ENCODE measurements at places on chromosomes 6 and 20. TPM values are rescaled to one million over a fixed set of nuclear protein-coding genes. Genes with fewer than 3 reads are reported as not detected.

The C4A gene
- 1.6 TPM for total RNA-seq

The QRSL1 gene
- 16.2 TPM for total RNA-seq

The SLC13A3 gene
- total RNA-seq: not detected

The NDUFAF4 gene
- 66.7 TPM for total RNA-seq

The TPBG gene
- 17.7 TPM for total RNA-seq

The DUSP22 gene
- 29.5 TPM for total RNA-seq

The IL17A gene
- not detected for total RNA-seq

The TRIM31 gene
- total RNA-seq: not detected

The SNAI1 gene
- 0.62 TPM for total RNA-seq

GRCh38 chr20:4936392-4936850 is 64.9 kb downstream of the SLC23A2 start:
- no peak for DNase-seq

DNA sequence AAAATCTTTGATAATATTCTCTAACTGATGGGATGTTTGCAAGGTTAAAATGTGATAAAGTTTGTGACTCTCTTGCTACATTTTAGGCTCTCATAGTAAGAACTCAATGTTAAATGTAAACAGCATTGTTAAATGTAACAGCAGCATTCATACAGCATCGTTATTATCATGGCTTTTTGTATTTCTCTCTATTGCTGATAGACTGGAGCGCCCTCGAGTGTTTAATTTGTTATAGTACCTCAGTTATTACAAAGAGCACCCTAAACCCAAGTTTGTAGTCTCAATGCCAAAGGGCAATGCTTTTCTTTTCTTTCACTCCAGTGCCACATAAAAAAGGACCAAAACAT is 14.9 kb upstream of the TTPAL start:
- DNase-seq: peak; percentile 51

- DNase-seq: no peak
These were observed 549.8 kb downstream of the PRKN start for GRCh38 chr6:162177746-162178145.

DNA sequence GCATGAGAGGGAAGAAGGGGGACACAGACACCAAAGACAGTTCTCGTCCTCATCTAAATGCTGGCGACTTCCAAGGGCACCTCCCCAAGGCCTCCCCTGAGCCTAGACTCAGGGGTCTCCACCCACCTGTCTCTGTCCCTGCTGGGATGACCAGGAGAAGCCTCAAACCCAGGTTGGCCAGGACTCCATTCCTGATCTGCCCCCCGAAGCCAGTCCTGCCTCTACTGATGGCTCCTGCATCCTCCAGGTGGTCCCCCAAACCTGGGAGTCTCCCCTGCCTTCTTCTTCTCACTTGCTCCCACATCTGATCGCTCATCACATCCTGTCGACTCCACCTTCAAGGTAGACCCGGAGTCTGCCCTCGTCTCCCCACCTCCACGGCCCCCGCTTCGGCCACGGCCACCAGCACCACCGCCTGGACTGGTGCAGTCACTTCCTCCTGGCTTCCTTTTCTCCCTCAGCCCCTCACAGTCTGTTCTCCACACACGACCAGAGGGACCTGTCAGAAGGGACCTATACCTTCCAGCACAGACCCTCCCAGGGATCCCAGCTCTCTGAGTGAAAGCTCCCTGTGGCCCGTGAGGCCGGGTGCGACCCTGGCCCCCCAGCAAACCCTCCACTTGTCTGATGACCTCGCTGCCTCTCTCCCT is 92.1 kb downstream of the CEBPB start:
- DNase-seq: no peak

- no peak for DNase-seq
These were observed 300.6 kb upstream of the ECI2 start for GRCh38 chr6:4435981-4436445.

GRCh38 chr20:4134355-4134834 is 119.0 kb upstream of the RNF24 start:
- DNase-seq: no peak

DNA sequence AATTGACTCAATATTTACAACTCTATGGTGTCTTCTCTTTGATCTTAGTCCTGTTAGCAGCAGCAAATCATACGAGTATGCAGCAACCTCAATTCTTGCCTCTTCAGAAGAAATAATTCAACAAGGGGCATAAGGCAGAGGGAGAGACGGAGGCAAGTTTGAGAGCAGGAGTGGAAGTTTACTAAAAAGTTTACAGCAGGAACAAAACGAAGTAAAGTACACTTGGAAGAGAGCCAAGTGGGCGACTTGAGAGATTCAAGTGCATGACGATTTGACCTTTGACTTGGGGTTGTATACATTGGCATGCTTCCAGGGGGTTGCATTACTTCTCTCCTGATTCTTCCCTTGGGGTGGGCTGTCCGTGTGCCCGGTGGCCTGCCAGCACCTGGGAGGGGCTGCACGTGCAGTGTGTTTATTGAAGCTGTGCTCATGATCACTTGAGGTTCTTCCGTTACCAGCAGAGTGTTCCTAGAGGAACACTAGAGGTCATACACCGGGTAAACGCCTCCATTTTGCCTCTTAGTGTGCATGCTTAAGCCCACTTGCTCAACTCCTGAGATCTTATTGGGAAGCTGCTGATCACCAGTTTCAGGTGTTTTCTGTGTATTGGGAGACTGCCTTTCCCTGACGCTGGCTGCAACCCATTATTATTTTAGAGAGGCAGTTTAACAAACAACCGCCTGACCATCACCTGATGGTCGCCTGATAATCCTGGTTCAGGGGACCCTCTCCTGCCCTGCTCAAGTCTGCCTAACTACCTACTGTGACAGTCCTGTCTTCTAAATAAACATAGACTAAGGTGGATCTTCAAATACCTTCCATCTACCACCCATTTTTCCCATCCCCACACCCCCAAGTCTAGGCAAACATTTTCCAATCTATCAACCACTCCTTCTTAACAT is 172.4 kb upstream of the MYLIP start:
- no peak for DNase-seq

DNA sequence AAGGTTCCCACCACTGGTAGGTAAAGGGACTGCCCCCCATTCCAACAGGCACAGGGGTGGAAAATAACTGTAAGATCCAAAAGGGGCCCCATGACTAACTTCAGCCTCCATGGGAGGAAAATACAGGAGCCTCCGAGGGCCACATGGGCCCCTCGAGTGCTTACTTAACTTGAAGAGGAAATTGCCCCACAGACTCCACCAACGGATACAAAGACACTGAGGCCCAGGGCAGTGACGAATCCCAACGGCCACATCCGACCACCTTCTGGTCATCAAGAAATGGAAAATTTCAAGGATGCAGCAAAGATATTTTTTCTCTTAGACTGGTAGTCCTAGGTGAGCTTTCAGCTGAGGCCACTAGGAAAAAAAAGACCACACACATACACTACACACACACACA is 116.0 kb upstream of the MRPS10 start:
- no peak for DNase-seq

DNA sequence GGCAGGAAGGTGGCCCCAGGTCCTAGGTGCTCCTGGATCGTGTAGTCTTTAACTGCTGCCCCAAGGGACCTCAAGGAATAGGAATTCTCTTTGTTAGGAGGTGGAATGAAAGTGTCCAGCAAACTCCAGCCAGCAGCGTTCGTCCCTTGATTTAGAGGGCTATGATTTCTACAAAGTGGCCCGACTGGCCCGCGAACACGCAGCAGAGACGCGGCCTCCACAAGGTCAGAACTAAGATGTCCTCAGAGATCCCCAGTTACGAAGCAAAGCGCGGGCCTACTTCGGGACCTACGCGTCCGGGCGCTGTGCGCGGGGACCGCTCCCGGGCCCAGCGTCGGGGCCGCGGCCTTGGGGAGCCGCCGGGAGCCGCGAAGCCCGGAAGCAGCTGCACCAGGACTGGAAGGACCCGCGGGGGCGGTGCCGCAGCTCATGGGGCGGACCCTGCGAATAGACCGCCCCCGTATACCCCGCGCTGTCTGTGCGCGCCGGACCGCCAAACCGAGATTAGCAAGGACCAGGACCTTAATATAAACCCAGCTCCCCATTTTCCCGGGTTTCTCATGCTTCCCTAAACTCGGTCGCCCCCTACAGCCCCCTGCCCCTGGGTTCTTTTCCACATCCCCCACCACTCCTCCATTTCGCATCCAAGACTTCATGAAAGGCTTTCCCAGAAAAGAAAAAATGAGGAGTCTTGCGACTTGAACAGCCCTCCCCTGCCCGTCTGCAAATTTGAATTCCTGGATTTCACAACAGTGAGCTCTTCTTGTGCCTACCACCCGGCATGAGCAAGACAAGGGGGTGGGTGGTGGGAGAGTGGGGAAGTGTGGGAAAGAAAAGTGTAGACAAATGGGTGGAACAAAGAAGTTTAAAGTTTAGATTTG is at the start of gene C6orf47:
C6orf47 (minus strand) TSS at position 398 of the 881 bp plus-strand sequence. CDS start 831 bp downstream, outside the sequence.
- DNase-seq: peak; percentile 64

- DNase-seq: no peak
These were observed 19.4 kb downstream of the FAM50B start for GRCh38 chr6:3868544-3868943.

DNA sequence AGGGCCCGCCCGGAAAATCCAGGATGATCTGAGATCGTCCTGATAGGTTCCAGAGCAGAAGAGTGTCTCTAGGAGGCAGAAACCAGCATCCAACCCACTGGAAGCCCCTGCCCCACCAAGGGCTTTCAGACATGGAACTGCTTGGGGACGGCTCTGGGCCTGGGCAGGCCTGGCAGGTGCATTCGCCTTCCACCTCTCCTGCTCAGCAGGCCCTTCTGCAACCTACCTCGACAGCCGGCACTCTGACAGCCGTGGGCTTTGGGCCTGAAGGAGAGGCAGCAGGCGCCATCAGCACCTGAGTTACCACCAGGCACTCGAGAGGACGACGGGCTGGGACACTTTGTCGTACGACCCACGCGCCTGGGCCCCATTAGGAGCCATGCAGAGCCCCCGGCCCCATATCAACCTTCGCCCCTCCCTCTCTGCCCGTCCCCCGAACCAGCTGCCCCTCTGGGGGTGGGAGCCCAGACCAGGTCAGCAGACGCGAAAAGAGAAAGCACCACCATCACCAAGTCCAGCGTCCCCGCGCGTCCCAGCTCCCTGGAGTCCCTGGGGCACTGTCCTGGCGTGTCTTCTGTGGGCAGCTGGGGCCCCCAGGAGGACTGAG is 44.6 kb downstream of the KCNQ2 start:
- DNase-seq: no peak

- DNase-seq: no peak
These were observed 244.4 kb downstream of the FOXA2 start for GRCh38 chr20:22339946-22340345.

GRCh38 chr6:108662702-108663101 is 102.0 kb downstream of the FOXO3 start:
- no peak for DNase-seq

DNA sequence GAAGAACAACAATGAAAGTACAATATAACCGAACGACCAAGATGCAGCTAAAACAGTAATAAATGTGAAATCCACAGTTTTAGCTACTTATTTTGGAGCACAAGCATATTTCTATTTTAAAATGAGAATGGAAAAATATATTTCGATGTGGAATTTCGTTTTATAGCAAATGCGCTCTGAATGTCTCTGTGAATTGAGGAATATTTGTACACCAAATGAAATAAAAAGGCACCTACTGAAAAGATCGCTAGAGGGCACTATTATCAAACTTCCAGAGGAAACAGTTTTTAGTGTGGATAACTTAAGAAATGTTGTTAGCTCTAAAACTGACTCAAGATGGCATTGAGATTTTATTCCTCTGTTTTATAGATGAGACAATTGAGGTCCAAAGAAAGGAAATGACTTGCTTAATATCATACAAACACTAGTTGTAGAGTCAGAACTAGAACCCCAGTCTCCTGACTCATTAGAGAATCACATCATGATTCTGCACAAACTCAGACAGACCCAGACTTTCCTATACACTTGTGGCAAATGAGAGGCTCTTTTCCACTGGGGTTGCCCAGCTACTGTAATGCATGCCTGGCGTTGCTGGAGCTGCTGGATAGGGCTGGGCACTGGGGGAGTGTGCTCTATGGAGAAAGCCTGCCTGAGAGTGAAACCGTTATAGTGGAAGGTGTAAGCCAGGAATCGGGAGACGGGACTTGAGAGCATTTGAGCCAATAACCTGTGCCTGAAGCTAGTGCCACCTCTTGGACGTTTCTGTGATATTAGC is 51.9 kb downstream of the GCLC start:
- DNase-seq: peak; percentile 47

DNA sequence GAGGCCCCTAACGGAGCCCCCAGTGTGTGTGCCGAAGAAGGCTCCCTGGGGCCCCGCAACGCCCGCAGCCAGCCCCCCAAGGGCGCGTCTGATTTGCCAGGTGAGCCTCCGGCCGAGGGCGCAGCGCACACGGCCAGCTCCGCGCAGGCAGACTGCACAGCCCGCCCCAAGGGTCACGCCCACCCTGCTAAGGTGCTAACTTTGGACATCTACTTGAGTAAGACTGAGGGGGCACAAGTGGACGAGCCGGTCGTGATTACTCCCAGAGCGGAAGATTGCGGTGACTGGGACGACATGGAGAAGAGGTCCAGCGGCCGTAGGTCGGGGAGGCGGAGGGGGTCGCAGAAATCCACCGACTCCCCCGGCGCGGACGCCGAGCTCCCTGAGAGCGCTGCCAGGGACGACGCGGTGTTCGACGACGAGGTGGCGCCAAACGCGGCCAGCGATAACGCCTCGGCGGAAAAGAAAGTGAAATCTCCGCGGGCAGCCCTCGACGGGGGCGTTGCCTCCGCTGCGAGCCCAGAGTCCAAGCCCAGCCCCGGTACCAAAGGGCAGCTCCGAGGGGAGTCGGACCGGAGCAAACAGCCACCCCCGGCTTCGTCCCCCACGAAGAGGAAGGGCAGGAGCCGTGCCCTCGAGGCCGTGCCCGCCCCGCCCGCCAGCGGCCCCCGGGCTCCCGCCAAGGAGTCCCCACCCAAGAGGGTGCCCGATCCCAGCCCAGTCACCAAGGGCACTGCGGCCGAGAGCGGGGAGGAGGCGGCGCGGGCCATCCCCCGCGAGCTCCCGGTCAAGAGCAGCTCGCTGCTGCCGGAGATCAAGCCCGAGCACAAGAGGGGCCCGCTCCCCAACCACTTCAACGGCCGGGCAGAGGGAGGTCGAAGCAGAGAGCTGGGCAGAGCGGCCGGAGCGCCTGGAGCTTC is 117.0 kb downstream of the RTN4IP1 start:
- no peak for DNase-seq

GRCh38 chr20:39946053-39946810 is 742.8 kb downstream of the MAFB start:
- no peak for DNase-seq

DNA sequence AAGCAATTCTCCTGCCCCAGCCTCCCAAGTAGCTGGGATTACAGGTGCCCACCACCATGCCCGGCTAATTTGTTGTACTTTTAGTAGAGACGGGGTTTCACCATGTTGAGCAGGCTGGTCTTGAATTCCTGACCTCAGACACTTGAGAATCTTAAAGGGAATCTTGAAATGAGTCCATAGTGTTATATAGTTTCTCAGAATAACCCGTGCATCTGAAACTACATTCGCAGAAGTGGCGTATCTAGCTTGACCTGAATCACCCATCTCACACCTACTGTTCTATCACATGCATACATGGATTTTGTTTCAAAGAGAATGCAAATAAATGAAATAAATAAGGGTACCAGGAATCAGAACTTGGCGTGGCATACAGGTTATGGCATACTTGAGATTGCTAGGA is 65.0 kb downstream of the NCOA7 start:
- DNase-seq: no peak
